ENCODE measurements at places on chromosomes 12 and 14.

DNA sequence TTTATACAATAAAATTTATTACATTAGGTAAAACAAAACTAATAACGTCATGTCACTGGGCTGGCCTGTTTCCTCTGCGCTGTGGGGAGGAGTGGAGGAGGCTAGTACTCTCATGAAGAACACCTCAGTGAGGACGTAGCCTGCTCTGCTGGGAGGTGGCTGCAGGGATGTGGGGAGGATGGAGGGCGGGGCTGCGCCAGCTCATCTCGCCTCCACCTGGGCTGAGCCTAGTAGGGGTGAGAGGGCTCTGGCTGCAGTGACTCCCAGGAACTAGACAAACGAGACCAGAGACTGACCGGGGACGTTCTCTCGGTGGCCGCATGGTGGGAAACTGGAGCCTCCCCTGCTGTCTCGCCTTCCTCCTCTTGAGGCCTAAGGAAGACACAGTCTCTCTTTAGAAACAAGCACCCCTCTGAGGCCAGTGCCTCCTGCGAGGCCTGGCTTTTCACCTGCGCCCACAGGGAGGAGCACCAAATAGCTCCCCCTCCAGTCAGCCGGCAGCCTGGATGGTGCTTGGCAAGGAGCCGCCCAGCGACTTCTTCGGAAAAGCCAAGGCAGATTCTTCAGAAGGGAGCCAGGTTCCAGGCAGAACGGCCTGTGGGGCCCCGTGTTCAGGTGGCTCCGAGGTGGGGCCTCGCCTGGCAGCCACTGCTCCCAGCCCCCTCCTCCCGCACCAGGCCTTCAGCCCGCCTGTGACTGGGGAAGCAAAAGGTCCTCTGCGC is 62.4 kb downstream of the PLEKHG3 start:
- DNase-seq, result no peak

- no peak for DNase-seq
Measured at GRCh38 chr12:94133964-94134795, 14.2 kb upstream of the PLXNC1 start.

- DNase-seq, result no peak
Measured at GRCh38 chr12:54725233-54725843, 77.2 kb upstream of the DCD start.

- DNase-seq, result no peak
Measured at GRCh38 chr12:115335048-115335447, 651.1 kb upstream of the TBX3 start.

GRCh38 chr12:6891646-6892001 is 13.0 kb upstream of the LRRC23 start:
- no peak for DNase-seq

GRCh38 chr12:11607313-11608081 is 42.0 kb upstream of the ETV6 start:
- no peak for DNase-seq

DNA sequence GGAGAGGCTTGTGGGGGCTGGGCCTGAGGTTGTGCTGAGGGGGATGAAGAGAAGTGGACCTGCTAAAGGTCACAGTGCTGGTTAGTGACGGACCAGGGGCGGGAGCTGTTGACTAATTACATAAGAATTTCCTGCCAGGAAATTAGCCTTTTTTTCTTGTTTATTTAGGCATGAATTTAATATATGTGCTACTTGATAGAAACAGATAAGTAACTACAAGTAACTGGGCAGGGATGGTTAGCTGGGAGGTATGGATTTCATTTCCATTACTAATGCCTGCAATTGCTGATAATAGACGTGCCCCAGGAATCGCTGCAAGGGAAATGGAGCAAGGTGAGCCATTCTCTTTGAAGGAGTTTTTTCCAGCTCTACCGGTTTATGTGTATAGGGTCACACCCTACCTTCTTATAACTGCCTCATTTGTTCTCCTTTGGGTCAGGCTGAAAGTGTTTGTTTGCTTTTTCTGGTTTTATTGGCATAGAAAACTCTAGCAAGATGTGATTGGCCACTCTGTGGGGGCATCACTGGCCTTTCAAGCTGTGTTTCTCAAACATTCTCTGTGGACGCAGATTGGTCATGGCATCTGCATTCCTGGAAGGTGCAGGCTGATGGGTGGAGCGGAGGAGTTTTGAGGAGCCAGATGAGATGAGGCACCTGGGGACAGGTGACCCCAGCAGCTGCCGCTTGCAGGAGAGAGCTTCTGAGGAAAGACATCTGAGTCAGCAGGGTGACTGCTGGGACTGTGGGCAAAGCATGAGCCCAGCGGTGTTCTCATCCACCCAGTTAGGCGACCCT is 19.0 kb upstream of the GPRC5A start:
- DNase-seq, result no peak

- DNase-seq, result no peak
Measured at GRCh38 chr14:63078569-63078968, 33.3 kb upstream of the KCNH5 start.
